ENCODE measurements at places on chromosomes 7 and 10.

DNA sequence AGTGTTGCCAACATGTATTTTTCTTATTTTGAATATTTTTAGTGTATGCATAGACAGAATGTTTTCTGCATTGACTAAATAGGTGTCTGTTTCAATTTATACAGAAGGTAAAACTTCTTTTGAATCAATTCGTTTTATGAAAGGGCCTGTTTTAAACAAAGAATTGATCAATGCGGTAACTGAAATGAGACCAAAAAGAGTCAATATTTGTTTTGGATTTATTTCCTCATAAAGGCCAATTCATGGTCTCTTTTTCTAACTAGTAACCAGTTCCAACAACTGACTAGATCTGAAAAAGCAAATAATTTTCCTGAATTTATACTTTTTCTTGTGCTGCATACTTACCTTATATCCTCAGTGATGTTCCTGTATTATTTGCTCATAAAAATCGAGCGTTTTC, 320.5 kb downstream of the DGKB start:
- DNase-seq = no peak

GRCh38 chr10:103967448-103968071, 620 bp downstream of the SLK start:
- DNase-seq = peak; percentile 58

- no peak for DNase-seq
Observed at GRCh38 chr10:7445474-7446185, 34.8 kb upstream of the SFMBT2 start.

- peak; percentile 94 for DNase-seq
Observed at GRCh38 chr7:79317728-79318127, 135.7 kb downstream of the MAGI2 start.

DNA sequence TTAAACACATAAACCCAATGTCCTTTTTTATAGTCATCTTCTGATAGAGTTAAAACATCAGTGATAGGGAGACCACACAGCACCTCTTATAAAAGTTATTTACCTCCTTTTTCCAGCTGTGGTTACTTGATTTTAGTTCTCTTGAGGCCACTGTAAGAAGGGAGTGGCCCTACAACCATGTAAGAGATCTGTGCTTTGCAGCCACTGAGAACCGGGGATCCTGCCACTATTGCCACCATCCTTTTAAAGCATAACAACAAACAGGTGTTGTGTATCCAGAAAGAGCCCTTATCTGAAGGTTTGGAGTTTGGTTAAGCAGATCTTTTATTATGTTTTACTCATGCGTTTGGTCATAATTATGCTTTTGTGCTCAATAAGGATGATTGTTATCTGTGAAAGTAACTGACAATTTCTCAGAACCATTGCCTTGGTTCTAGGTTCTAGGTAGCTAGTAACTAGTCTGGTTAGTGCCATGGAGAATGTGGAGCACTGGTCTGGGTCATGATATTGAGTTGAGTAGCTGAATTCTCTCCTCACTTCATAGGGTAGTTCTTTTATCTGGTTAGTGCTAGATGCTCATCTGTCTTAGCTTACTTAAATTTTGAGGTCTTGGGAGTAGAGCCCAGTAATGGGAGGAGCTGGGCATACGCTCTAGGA, 56.5 kb downstream of the ST7 start:
- no peak for DNase-seq

GRCh38 chr10:71234970-71235685, 22.8 kb downstream of the UNC5B start:
- DNase-seq = peak; percentile 65

- no peak for DNase-seq
Observed at GRCh38 chr7:37786741-37787569, 61.4 kb upstream of the NME8 start.

- DNase-seq = no peak
Observed at GRCh38 chr10:71112138-71112785, 100.1 kb upstream of the UNC5B start.

- no peak for DNase-seq
Observed at GRCh38 chr7:90723866-90724265, 127.7 kb downstream of the CDK14 start.

- DNase-seq = peak; percentile 59
Observed at GRCh38 chr7:44382459-44383265, 57.3 kb upstream of the CAMK2B start.

DNA sequence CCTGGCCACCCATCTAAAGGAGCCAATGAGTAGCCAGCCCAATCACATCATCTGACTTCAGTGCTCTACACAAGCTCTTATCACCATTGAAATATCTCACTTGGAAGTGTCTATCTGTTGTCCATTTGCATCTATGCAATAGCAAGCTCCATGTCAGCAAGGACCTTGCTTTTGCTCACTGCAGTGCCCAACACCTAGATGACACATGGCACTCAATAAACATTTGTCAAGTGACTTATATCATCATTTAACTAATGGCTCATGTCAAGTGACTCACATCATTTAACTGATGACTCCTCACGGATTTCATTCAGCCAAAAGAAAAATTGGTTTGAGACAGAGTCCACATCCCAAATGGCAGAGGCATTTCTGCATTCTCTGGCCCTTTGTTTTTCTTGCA, 92.9 kb upstream of the ADAM12 start:
- DNase-seq = peak; percentile 16

DNA sequence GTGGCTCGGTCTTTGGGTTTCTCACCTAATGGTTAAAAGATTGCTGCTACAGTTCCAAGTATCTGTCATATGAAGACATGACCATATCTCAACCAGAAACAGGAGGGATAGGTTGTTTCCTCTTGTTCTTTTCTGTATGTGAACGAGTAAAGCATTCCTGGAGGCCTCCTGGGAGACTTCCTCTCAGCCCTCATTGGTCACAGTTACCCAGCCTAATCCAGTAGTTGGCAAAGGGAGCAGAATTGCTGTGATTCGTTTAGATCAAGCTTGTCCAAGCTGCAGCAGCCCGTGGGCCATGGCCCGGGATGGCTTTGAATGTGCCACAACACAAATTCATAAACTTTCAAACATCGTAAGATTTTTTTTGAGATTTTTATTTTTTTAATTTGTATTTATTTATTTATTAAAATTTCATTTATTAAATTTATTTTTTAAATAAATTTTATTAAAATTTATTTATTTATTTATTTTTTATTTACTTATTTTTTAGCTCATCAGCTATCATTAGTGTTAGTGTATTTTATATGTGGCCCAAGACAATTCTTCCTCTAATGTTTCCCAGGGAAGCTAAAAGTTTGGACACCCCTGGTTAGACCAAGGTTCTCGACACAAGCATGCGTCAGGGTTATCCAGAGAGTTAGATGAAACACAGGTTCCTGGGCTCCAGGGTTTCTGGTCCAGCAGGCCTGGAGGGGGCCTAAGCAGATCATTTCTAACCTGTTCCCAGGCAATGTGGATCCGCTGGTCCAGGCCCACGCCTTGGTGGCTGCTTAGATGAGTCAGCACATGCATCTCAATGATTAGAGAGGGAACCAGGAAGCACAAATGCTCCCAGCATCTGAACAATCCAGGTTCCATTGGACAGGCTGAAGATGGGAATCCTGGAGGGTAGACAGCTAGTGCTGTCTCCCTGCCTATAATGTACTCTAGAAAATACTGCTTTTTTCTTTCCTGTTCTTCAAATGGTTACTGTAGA, 25.6 kb downstream of the CDC123 start:
- peak; percentile 45 for DNase-seq

DNA sequence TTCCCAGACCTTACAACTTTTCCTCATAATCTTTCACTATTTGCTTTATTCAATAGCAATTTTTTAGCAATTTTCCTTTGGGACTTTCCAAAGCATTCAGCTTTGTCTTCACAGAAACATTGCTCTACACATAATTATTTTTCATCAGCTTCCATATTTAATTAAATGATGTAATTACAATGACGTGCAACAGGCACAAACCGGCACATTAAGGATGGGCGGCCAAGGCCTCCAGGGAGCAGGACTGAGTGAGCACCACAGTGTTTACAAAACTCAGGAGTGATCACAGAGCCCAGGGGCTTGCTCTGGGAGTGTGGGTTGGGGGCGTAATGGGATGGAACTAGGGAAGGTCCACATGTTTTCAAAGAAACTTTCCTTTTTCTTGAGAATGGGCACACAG, 69.8 kb downstream of the MAD1L1 start:
- no peak for DNase-seq

DNA sequence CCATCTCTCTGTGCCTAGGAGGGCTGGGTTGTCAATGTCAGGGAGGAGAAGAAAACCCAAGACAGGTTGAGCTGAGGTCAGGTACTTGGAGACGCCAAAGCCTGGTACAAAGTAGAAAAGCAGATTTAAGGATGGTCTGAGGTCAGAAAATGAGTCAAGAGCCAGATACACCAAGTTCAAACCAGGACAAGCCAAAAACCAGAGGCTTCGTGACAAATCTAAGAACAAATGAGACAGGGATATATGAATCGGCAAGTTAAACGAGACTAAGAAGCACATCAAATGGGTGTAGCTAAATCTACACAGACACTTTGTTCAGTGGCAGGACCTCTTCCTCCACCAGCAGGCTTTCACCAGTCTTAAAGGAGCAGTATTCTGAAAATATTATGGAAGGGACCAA, 34.2 kb downstream of the C7orf33 start:
- DNase-seq = no peak

GRCh38 chr10:70480239-70480861, 1.8 kb downstream of the PALD1 start:
- no peak for DNase-seq

GRCh38 chr7:1607696-1608095, 37.9 kb upstream of the PSMG3 start:
- no peak for DNase-seq

GRCh38 chr10:23031318-23031717, 64.1 kb upstream of the MSRB2 start:
- DNase-seq = no peak

DNA sequence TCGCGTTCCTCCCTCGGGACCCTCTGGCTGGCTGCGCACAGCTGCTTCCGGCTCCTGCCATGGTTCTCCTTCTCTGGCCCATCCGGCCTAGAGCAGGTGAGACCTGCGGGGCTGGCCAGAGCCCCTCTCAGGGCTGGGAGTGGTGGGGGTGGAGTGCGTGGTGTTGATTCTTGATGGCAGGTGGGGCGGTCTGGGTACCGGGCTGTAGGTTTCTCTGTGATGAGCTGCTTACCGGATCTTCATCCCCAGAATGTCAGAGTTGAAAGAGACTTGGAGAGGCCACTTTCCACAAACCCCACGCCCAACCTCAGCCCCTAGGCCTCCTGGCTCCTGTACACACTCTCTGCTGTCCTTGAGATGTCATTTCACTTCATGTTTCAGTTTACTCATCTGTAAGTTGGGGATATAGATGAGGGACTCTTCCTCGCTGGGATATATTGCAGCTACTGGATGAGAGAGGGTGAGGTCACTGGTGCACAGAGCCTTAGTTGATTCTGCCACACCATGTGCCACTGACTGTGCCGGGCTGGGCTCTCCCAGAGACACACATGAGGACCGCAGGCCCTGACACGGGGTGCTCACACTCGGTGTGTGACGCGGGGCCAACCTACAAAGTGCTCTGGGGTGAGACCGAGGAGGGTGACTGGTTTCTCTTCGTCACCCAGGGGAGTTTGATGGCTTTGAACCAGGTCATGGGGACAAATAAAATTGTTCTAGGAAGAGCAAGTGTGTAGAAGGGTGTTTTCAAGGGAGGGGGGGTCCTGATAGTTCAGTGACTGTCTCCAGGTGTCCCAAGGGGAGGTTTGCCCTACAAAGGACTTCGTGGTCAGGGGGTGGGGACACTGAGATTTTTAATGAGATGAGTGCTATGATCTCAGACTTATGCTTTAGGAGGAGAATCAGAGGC, 29.5 kb downstream of the ZNF775 start:
- DNase-seq = no peak

- no peak for DNase-seq
Observed at GRCh38 chr10:31030260-31030659, 1.4 kb downstream of the ZNF438 start.

DNA sequence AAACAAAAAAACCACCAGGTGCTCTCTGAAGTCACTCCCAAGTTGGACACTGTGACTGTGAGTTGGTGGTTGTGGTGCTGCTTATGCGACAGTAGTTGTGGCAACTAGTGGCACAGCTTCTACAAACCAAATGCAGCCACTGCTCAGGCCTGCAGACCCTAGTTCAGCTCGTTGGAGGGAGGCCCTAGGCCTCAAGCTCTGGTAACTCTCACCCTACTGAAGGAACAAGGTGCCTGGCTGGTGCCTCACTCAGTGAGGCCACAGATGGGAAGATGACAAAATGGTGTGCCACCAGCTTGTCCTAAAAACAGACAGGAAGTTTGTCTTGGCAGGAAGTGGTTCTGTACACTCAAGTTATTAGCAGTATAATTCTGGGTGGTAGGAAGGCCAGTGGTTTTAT, 45.3 kb upstream of the RAPGEF5 start:
- DNase-seq = no peak

DNA sequence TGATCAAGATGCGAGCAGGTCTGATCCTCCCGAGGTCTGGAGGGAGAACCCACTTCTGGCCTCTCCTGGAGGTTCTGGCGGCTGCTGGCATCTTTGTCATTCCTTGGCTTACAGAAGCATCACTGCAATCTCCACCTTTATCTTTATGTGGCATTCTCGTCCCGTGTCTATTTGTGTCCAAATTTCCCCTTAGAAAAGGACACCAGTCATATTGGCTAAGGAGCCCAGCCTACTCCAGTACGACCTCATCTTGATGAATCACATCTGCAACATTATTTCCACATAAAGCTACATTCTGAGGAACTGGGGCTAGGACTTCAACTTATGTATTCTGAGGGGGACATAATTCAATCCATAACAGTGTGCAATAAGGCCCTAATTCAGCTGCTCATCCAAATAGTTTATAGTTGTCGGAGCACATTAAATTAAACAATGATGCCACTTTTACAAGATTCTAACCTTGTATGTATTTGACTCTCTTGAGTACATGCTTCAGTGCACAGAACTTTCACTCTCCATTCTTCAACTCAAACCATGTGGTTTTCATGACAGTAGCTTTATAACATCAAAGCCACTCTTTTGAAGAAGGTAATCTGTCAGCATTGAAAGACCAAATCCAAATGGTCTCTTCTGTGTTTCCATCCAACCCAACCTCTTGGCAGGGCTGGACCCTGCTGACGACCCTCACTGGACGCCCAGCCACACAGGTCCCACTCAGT, 86.2 kb upstream of the DDC start:
- DNase-seq = no peak

- no peak for DNase-seq
Observed at GRCh38 chr10:77005871-77006270, 631.7 kb downstream of the KCNMA1 start.

- DNase-seq = no peak
Observed at GRCh38 chr10:94025806-94026205, 32.1 kb downstream of the PLCE1 start.

DNA sequence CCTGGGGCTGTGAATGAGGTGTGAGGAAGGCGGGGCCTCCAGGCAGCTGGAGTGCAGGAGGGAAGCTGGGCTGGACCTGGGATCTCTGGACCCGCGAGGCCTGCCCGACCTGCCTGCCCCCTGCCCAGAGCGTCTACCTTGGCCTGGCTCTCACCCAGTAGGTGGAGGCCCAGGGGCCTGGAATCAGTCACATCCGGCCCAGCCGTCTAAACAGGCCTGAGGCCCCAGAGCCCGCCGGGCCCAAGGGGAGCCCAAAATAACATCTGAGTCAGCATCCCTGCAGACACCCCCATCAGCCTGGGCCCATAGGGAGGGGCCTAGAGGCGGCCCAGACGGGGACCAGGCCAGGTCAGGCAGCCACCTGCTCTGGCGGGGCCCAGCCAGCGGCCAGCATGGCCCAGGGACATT, 15.1 kb upstream of the ELN start:
- peak; percentile 54 for DNase-seq

GRCh38 chr7:70774950-70775527, 356.9 kb upstream of the GALNT17 start:
- no peak for DNase-seq

- DNase-seq = no peak
Observed at GRCh38 chr10:104288355-104288754, 19.4 kb downstream of the GSTO2 start.

Data from ELR (cell line).